ENCODE measurements at places on chromosomes 6 and 20.
A peak's percentile ranks its signal among the peaks of the same experiment; 100 is the strongest.

GRCh38 chr20:11951696-11952095 lies 34.0 kb downstream of the BTBD3 start:
- DNase-seq, result no peak

GRCh38 chr20:24381886-24382285 lies 87.5 kb upstream of the SYNDIG1 start:
- DNase-seq, result no peak

DNA sequence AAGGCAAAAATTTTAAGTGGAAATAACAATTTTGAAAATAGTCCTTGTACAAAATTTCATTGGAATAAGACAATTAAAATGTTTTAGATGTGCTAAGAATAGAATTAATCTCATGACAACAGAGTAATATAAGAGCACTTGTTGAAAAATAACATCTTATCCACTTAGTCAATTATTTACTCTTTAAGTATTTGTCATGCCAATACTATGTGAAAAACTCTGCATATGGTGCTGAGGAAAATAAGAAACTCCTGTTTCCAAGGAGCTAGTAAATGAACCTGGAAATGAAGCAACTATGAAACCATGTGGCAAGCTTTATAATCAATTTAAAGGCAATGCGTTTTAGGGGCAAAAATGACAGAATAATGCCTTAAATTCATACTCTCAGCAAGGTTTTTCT lies 42.7 kb upstream of the HCRTR2 start:
- no peak for DNase-seq

- no peak for DNase-seq
These were observed 28.8 kb upstream of the APMAP start for GRCh38 chr20:25021336-25021735.

DNA sequence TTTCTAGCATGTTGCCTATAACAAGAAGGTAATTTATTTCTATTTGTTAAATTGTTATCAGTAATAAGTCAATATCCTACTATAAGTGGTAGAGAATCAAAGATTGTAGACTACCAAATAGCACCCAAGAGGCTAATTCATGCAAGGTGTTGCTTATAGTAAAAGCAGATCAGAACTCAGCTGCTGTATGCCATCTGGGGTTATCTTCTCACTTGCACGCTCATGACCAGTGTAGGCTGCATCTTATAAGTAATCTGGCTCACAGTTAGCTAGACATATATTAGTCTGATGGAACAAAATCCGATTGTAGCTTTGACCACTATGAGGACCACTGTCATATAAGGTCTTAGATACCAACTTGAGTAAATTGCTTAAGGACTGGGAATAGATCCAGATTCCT lies 17.0 kb downstream of the TOP1 start:
- DNase-seq, result no peak

DNA sequence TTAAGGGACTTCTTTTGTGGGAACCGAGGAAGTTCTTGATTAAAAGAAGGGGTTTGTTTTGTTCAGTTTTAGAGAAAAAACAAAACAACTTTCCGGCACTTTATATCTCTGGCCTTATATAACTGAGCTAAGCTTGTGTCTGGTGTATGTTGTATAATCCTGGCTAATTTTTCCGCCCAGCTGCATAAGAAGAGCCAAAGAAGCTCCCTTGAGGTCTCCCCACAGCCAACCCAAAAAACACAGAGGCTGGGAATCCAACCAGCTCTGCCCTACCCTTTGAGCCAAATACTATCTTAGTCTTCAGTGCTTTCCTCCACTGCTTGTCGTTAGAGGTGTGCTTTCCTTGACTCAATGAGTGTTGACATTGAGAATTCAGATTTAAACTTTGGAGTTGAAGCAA lies 45.5 kb upstream of the RNF146 start:
- DNase-seq, result no peak

- no peak for DNase-seq
These were observed 84.6 kb downstream of the PTPN1 start for GRCh38 chr20:50594591-50595432.

GRCh38 chr6:149128489-149129145 lies 188.9 kb upstream of the TAB2 start:
- DNase-seq, result no peak

DNA sequence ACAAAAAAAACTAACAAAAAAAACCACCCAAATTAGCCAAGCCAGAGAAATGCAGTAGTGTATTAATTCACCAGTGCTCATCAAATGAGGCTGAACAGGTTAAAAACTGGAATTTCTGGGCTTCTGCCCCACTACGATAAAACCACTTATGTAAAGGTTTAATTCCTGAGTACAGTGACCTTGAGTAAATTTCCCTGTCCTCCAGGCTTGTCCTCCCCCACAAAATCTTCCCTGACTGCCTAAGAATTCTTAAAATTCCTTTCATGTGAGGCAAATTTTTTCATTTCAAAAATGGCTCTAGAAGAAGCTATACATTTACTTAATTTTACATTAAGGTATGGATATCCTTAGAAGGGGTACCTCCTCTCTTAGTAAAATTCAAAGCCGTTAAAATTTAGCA lies 80.1 kb upstream of the ID4 start:
- no peak for DNase-seq

DNA sequence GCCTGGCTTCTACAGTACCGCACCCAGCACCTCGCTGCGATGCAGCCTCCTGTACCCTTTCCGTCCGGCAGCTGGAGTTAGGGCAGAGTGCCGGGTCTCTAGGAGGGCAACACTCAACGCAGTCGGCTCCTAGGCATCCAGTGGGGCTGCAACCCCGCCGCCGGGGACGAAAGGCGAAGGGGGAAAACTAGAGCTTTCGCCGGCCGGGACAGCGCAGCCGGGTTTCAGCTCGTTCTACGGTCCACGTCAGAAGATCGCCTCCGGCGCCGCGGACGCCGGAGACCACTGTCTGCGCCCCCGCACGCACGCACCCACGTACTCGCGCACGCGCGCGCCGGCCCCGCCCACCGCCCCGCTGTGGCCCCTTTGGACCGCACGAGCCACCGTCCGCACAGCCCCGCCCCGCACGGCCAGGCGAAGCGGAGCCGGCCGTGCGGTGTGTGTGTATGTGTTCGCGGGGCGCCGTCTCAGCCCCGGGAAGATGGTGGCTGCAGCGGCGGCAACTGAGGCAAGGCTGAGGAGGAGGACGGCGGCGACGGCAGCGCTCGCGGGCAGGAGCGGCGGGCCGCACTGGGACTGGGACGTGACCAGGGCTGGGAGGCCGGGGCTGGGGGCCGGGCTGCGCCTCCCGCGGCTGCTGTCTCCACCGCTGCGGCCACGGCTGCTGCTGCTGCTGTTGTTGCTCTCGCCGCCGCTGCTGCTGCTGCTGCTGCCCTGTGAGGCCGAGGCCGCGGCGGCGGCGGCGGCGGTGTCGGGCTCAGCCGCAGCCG lies at the start of gene ATRN:
TSS of gene ATRN (plus strand) at position 392 of the 770 bp plus-strand sequence. CDS start at position 482, 90 bp downstream.
- peak; percentile 98 for DNase-seq

- no peak for DNase-seq
These were observed 110.5 kb downstream of the LRFN2 start for GRCh38 chr6:40476673-40477072.

DNA sequence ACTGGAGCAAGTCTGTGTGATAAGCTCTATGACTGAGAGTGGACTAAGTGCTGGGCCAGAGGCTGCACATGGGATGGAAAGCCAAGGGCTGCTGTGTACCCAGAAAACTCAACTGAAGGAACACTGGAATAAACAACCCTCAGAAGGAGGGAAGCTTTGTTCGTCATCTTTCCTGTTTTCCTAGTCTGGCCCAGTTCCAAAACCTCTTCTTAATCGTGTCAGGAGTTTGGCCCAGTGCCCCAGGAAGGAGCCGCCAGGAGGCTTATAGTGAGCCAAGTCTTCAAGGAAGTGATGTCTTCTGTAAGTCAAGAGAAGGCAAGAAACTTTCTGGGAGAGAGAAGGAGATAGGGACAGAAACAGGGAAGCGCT lies 23.3 kb upstream of the TOP1 start:
- no peak for DNase-seq

- DNase-seq, result no peak
These were observed 11.4 kb upstream of the RAMACL start for GRCh38 chr6:166597711-166598440.

GRCh38 chr6:155351273-155352129 lies 37.2 kb upstream of the TFB1M start:
- DNase-seq, result no peak

DNA sequence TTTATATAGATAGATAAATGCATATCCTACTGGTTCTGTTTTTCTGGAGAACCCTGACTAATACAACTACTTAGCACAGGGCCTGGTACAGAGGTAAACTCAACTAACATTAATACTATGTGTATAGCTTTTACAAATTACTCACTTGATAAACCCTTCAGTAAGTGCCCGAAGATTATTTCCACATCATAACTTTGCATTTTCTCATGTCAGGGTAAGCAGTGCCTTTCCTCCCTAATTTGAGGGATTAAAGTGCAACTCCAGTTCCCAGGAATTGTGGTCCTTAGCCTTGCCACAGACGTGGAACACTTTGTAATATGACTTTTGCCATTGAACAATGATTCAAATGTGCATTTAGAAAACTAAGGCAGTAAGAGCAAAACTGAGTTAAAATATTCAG lies 147.5 kb upstream of the SMLR1 start:
- no peak for DNase-seq

GRCh38 chr6:112486454-112486853 lies 139.3 kb downstream of the RFPL4B start:
- no peak for DNase-seq

DNA sequence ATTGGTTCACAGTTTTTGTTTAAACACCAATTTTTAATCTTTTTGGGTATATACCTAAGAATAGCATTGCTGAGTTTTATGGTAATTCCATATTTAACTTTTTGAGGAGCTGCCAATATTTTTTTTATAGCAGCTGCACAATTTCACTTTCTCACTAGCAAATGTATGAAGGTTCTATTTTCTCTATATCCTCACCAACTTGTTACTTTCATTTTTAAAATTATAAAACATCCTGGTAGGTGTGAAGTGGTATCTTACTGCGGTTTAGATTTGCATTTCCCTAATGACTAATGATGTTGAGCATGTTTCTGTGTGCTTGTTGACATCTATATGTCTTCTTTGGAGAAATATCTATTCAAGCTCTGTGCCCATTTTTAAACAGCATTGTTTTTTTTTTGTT lies 452.1 kb downstream of the GRIK2 start:
- DNase-seq, result no peak

- no peak for DNase-seq
These were observed 988 bp downstream of the ECHDC1 start for GRCh38 chr6:127342296-127342945.

- DNase-seq, result no peak
These were observed 64.2 kb upstream of the MYLIP start for GRCh38 chr6:16064671-16065072.

- DNase-seq, result no peak
These were observed 64.0 kb downstream of the KIF13A start for GRCh38 chr6:17923401-17923863.

GRCh38 chr20:19560881-19561480 lies 197.1 kb upstream of the RIN2 start:
- no peak for DNase-seq

DNA sequence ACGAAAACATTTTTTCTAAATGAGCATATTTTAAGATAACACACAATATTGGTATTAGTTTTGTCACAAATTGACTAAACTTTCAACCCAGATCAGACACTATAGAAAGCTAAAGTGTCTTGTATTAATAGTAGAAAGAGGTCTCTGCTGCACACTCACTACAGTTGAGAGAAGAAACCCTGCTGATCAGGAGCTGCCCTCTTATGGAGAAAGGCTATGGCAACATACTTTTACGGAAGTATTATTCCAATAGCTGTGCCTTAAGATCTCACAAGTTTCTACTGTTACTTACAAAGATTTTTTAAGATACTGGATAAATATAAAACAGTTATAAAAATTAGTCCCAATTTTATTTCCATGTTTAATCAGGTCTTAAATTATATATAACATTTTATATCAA lies 155.7 kb downstream of the RIMS1 start:
- DNase-seq, result no peak

DNA sequence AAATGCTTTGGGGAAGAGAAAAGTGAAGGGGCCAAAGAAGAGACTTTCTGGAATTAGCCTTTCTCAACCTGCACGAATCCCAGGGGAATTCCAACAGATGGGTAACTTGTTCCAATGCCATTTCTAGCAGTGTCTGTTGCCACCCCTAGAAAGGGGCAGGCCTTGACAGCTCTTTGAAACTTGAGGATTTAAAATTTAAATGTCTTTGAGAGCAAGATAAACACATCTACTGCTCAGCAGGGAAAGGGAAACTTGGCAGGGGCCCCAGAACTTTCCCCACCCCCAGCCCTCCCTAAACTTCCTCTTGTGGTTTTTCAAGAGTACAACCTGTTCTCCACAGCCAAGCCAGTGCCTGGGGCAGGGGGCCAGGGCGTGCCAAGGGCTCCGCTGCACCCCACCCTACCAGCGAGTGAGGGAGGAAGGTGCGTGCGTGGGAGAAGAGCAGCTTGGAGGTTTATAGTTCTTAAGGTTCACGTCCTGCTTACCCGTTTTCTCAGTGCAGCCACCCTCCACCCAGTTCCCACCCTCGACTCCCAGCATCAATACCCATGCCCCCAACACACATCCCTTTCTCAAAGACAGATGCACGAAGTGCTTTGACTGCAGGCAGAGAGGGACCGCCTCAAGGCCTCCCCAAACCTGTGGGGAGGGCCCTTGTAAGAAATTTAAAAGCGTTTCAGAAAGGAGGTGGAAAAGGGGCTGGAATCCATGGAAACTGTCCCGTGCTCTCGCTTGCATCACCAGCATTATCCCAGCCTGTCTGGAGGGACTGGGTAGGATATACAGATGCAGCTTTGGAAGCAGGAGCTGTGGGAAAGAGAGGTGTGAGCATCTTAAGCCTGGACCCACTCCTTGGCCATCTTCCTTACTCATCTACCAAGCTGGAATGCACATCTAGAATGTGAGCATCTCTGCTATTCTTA lies 4.5 kb upstream of the TAF8 start:
- DNase-seq, result no peak

GRCh38 chr20:6636209-6637159 lies 131.0 kb upstream of the BMP2 start:
- DNase-seq, result no peak

GRCh38 chr6:155400654-155400965 lies 55.0 kb downstream of the NOX3 start:
- no peak for DNase-seq

- no peak for DNase-seq
These were observed 118.4 kb upstream of the TIAM2 start for GRCh38 chr6:154876486-154877280.

GRCh38 chr20:44643596-44644229 lies 7.8 kb downstream of the ADA start:
- DNase-seq, result no peak

- no peak for DNase-seq
These were observed 46.9 kb upstream of the BACH2 start for GRCh38 chr6:90343576-90343975.

Measured in activated CD4-positive, CD25-positive, alpha-beta regulatory T cell treated with anti-CD3 and anti-CD28 coated beads, Interleukin-2, amount 50 U/mL, for 72 hours (primary cell).